ENCODE measurements at places on chromosomes 1 and 21.
A peak's percentile ranks its signal among the peaks of the same experiment; 100 is the strongest.

DNA sequence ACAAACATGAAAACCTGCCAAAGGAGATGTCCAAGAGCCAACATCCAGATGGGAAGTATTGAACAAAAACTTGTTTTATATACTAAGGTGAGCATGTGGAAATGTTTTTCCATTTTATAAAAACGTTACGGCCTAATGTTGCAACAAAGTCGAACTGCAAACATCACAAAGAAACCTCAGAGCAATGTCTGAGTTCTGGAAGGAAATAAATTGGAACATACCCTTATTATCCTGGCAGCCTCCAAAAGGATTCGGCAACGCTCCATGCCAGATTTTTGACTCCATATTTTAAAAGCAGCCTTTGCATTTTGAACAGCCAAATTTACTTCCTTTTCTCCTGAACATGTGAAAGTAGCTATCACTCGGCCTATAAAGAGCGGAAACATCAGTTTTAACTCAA lies 3.3 kb downstream of the ALDH9A1 start:
- DNase-seq: no peak

- DNase-seq: no peak
Measured at GRCh38 chr1:156081180-156081916, 917 bp downstream of the MEX3A start.

GRCh38 chr1:66489151-66489550 lies 44.8 kb upstream of the SGIP1 start:
- DNase-seq: no peak

DNA sequence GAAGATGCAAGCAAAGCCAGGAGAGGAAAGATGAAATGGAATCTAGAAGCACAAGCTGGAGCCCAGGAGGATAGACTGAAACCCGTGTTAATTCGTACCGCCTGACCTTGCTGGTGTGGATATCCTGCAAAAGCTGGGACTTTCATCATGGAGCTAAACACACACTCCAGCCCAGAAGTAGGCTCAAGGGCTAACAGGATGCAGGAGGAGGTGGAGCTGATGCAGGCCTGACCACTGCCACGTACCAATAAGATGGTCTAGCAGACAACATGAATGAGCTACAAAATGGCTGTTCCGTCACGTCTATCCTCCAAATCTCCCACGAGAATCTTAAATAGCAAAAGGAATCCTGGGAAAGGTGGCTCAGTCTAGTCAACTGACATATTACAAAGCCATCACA lies 270.3 kb downstream of the SDCCAG8 start:
- no peak for DNase-seq

- DNase-seq: no peak
Measured at GRCh38 chr1:37294529-37294928, 179.9 kb upstream of the ZC3H12A start.

DNA sequence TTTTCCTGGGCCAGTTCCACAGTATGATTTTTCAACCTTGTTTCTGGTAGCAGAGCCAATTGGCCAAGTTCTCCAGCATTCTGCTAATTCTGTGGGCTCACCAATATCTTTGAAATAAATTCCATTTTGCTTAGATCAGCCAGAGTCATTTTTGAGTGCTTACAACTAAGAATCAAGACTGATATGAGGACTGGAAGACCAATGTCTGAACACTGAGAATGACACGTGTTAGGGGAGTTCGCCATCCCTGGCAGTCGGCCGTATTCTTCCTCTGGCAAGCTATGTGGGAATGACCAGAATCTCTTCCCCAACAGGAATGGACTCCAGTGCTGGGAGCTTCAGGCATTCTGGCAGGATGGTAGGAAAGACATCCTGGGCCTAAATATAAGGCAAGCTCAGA lies 4.9 kb upstream of the TENT5C start:
- no peak for DNase-seq

- DNase-seq: no peak
Measured at GRCh38 chr1:80893115-80893514, 907.6 kb upstream of the ADGRL2 start.

GRCh38 chr1:58621391-58621790 lies 44.3 kb upstream of the TACSTD2 start:
- no peak for DNase-seq

DNA sequence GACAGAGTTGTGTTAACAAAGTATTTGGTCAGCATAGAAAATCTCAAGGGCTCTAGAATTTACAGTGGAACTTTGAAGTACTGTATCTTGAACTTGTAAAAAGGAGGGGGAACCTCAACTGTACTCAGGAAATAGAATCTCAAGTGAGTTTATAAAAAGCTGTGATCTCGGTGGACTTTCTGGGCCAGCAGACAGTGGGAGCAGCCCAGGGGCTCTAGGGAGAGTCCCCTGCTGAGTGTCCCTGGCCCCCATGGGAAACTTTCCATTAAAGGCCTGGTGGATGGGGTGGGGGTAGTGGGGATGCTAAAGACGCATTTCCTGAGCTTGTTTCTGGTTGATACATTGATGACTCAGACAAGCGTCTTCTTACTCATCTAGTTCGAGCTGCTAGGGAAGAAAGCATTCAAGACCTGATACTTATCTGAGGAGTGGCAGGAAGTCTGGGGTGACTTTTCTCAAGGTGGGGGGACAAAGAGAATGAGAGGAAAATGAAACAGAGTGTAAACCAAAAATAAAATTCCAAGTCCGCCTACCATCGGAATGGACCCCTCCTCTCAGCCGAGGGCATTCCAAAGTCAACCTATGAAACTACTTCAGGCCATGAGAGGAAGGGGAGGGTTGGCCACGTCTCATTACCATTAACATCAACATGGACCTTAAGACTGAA lies 65.5 kb downstream of the NID1 start:
- peak; percentile 58 for DNase-seq

DNA sequence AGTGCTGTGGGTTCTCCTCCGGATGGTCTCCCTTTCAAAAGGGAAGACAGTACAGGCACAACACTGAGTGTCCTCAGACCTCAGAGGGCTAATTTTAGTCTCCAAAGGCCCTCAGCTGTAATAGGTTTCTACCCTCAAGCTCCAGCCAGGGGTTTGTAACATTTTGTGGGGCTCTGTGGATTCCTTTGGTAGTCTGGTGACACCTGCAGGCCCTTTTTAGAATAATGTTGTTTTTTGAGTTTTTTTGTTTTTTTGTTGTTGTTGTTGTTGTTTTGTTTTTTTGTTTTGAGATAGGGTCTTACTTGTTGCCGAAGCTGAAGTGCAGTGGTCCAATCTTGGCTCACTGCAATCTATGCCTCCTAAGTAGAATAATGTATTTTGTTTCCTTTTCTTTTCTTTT lies 15.0 kb upstream of the TMEM201 start:
- no peak for DNase-seq

- no peak for DNase-seq
Measured at GRCh38 chr1:72846476-72847278, 564.3 kb upstream of the NEGR1 start.

GRCh38 chr1:207579436-207579799 lies 65.5 kb upstream of the CR1L start:
- DNase-seq: no peak

GRCh38 chr1:115809847-115810246 lies 31.1 kb downstream of the NHLH2 start:
- no peak for DNase-seq

- DNase-seq: no peak
Measured at GRCh38 chr1:7582460-7582972, 188.6 kb upstream of the VAMP3 start.

GRCh38 chr1:200473698-200474371 lies 64.0 kb upstream of the ZNF281 start:
- no peak for DNase-seq

GRCh38 chr1:93036672-93037071 lies 42.4 kb upstream of the MTF2 start:
- DNase-seq: no peak

DNA sequence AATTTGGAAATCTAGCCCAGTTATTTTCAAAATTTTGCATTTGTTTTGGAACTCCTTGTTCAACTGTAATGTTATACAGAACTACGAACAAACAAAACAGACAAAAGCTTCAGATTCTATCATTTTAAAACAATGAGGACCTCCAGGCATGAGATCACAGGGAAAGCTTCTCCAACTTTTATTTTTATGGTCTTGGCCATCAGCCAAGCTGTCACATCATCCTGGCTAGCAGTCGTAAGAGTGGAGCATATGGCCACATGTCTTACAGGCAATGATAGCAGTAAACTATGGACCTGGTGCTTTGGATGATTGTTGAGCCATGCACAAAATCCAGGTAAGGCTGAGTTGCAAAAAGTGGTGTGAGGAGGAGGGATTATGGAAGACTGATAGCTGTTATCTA lies 299.6 kb downstream of the LMX1A start:
- DNase-seq: no peak

DNA sequence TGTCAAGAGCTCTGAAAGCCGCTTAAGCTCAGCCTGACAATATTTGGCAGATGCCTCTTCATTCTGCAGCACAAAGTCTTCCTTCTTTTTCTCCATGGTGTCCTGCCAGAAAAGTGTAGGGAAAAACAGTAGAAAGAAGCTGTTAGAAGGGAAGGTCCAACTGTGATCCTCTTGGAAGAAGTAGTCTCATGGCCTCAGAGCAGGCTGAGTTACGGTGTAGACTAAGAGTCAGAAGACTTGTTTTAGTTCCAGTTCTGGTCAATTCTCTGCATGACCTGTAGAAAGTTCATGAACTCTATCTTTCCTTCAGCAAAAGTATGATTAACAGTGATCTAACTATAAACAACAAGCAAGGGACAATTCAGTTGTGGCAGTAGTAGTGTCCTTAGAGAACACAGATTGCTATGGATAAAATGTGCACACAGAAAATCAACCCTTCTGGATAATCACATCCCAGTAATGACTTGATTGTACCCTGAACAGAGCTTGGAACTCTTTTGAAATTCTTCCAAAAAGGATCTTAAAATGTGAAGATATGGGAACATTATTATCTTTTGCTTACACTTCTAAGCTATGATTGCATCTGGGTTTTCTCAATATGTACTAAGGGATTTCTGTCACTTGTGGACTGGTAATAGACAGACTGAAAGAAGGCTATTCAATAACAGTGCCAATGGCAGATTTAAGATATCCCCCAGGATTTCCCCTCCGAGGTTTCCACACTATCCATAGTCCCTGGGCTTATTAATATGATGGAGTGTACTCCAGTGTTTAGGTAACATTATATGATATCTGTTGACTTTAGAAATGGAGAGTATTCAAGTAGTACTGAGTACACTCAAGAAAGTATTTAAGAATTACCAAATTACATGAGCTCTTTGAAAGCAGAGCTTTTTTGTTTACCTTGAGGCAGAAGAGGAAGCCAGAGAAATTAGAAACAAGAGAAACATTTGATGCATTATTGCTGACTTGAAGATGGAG lies 22.1 kb upstream of the GBP2 start:
- no peak for DNase-seq

Data from stimulated activated CD4-positive, alpha-beta T cell treated with anti-CD3 and anti-CD28 coated beads, TNF-alpha, amount 100 ng/mL, for 4 hours (primary cell).